Stimulated activated CD8-positive, alpha-beta memory T cell treated with anti-CD3 and anti-CD28 coated beads, Interleukin-4, amount 100 ng/mL, for 4 hours (primary cell): ENCODE measurements at places on chromosomes 11 and 22.

DNA sequence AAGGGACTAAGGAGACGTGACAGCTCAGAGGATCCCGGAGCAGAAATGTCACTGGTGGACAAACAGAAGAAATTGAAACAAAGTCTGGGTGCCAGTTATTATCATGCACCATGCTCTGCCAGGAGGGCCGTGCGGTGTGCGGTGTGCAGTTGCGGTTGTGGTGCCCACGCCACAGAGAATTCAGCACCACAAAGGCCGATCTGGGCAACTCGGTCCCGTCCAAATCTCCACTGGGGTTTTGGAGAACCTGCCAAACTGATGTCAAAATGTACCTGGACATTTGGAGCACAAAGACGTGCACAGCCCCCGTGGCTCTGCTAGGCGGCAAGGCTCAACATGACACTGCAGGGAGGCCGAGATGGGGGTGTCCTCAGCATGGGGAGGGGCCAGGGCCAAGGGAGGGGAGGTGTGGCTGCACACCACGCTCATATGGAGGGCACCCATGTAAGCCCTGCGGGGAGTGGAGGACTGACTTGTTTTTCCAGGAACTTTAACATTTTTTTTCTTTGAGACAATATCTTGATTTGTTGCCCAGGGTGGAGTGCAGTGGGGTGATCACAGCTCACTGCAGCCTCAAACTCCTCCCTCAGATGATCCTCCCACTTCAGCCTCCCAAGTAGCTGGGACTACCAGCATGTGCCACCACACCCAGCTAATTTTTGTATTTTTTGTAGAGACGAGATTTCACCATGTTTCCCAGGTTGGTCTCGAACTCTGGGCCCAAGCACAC lies 39.4 kb downstream of the GNB1L start:
- no peak for DNase-seq

GRCh38 chr11:100340466-100341319 lies 346.4 kb upstream of the ARHGAP42 start:
- DNase-seq: no peak

GRCh38 chr22:40510631-40511364 lies 125.7 kb downstream of the MRTFA start:
- DNase-seq: no peak

- peak; percentile 39 for DNase-seq
These were observed 61.8 kb downstream of the UBASH3B start for GRCh38 chr11:122717264-122717867.

DNA sequence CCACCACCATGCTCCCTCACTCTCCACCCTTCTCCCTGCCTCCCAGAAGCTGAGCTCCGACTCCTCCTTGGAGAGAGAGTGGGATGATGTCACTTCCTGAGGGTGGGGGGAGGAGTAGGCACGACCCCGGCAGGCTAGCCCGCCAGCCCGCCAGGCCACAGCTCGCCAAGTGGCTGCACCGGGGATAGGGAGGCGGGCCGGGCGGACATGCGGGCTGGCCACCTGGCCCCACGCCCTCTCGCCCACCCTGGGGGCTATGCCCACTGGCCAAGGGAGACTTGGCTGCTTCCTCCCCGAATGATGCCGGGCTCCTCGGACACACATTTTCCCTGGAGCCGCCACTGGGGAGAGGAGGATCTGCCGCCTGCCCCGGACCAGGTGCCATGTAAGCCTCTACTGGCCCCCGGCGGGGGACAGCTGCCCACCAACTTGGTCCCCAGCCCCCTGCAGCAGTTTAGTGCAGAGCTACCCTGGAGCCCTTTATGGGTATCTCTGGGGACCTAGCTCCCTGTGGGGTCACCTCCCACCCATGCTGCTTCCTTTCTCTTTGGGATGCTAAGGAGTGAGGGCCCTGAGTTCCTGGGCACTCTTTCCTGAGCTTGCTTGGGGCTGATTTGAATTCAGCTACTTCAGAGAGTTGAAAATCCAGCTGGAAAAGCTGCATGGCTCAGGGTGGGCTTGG lies 33.7 kb upstream of the MYRF start:
- DNase-seq: no peak
